Ascending aorta (tissue), 2 donors: ENCODE measurements at places on chromosomes 2 and 18. TPM values are rescaled to one million over a fixed set of nuclear protein-coding genes. Genes with fewer than 3 reads are reported as not detected.

DNA sequence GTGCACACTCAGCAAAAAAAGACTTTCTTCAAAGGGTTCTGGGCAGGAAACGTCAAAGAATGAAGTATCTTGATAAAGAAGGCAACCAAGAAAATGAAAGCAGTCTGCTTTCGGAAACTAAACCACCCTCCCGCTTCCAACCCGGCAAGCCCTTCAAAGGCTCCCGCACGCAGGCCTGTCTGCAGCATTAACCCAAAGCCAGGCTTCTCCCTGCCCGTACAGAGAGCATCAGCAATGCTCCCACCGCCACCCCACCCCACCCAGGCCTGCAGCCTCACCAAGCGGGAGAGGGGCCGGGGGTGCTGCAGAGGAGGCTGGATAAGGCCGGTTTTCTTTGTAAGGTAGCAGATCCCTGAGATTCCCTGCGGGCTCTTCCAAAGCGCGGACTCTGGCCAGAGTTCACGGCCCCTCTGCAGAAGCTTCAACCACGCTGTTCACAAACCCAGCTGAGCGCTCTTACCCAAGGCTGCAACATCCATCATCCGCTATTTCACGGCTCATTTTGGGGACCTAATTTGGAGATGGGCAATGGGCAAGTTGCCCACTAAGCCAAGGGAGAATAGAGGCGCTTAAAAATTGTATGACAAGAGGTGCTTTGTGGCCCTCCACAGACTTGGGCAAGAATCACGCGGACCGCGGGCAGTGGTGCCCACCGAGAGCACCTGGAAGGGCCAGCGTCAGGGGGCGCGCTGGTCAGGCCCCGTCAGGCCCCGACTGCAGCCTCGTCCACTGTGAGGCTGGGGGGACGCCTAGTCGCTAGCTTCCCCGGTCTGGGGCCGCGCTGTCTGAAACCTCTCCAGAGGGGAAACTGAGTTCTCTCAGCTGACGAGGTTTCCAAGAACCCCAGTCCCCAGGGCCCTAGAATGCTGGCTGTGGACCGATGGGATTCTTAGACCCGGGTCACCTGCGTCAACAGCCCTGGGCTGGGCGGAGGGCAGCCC lies 225.4 kb upstream of the ID2 start:
- DNase-seq = no peak

DNA sequence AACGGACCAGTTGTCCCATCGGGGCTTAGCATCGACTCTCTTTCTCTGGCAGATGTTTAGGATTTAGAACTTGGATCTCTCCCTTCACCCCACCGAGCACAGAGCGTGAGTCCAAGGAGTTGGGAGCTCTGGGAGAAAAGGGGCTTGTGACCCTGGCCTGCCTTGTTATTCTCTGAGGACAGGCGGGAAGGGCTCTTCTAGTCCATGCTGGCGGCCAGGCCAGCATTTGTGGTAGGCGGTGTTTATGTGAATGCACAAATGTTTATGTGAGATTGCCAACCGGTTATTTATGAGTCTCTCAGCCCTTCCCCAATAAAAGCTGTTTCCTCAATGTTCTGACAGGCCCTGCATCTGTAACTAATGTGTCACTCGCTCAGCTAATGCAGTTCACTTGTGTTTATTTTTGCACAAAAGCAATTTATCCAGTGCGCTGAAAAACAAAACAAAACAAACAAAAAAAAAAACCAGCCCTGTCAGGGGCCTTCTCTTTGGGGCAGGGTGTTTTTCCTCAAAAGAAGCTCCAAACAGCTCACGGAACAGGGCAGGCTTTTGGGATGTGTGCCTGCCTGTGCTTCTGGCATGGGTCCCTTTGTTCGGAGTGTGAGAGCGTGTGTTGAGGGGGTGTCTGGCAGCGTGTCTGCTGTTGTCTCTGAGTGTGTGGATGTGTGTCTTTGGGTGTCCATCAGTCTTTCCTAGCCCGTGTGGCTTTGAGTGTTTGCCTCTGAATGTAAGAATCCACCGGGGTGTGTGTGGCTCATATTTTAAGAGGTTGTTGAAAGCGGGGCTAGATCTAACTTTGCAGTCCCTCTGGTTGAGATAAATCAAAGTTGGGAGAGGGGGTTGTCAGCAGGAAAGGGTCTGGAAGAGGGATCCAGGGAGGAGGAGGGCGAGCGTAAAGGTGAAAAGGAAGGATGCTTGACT lies 52.8 kb upstream of the HAAO start:
- peak; percentile 64 for DNase-seq

GRCh38 chr2:239928391-239929350 lies 96.5 kb downstream of the NDUFA10 start:
- peak; percentile 58 for DNase-seq

DNA sequence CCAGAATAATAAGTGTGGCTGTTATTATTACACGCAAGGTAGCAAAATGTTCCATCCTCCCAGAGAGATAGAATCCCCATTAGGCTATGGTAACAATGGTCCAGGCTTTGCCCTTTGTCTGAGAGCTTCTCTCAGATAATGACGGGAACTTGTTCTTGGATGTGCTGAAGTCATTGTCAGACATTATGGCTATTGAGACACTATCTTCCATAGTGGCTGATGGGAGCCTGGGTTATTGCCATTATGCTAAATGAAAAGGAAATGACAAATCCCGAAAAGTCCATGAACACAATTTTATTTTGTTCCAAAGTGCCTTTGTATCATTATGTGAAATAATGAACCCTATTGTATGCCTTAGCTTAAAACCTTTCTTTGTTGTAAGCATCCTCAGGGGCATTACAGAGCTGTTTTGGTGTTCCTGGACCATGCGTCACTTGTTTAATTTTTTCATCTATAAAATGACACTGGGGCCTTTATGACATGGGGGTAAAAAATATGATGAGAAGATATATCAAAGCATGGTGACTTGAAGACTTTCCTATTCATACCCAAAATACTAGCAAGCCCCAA lies 218.5 kb downstream of the KCNS3 start:
- DNase-seq = no peak

UGT1A3 gene
- total RNA-seq = not detected

DNA sequence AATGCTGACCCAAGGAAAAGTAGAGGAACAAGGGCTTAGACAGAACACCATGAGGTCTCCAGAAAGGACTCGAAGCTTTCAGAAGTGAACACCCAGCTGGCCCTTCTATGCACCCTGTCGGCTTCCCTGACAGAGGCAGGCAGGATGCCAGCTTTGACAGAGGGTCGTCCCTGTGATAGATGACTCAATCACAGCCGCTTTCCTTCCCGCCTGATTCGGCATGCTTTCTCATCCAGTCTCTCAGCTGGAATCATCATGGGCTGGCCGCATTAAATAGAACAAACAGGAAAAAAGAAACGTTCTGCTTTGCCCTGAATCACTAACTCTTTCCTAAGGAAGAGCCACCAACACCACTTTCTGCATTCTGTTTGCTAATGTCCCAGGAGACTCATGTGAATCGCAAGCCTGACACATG lies 140.3 kb upstream of the RAB12 start:
- no peak for DNase-seq

HOXD10 gene
- not detected for total RNA-seq

GRCh38 chr18:53380063-53380639 lies 844.3 kb downstream of the MBD2 start:
- DNase-seq = no peak

- DNase-seq = no peak
Measured at GRCh38 chr2:224722770-224723169, 6.6 kb upstream of the CCDC195 start.

GRCh38 chr2:101697124-101698013 lies at the start of gene MAP4K4:
Gene MAP4K4 (plus strand): TSS chr2:101697707. CDS start chr2:101698081, 374 bp downstream.
- DNase-seq = peak; percentile 85

IL1RN gene
- not detected for total RNA-seq

UGT1A8 gene
- not detected for total RNA-seq

DNA sequence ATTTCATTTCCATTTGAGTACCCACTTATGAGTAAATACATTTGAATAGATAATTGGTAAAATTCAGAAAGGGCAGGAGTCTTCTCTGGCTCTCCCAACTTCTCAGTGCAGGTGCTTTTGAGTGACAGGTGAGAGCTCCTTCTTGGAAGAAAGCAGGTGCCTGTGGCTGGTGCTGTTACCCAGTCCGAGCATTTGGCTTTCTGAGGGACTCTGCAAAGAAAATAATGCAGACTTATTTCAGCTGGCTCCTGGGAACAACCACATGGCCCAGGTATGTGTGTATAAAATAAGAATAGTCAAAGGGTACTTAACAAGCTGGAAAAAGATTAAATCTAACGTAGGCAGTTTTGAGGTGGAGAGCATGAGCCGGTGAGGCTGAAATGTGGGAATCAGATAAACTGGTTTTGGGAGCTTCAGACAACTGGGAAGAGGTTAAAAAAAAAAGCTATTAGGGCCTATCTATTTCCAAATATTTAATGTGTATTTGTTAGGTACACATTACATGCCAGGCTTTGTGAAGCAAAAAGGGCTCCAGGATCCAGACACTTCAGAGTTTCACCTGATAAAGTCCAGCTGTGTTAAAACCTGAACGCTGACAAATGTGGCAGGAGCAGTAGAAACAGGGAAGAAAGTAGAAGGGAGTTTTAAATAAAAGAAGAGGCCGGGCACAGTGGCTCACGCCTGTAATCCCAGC lies 20.6 kb downstream of the ZNF236 start:
- DNase-seq = no peak

MATN3 gene
- total RNA-seq = 0.64 TPM

- no peak for DNase-seq
Measured at GRCh38 chr2:157172239-157172638, 85.3 kb upstream of the GALNT5 start.

GRCh38 chr2:146392186-146392585 lies 1452.6 kb upstream of the ACVR2A start:
- no peak for DNase-seq

DNA sequence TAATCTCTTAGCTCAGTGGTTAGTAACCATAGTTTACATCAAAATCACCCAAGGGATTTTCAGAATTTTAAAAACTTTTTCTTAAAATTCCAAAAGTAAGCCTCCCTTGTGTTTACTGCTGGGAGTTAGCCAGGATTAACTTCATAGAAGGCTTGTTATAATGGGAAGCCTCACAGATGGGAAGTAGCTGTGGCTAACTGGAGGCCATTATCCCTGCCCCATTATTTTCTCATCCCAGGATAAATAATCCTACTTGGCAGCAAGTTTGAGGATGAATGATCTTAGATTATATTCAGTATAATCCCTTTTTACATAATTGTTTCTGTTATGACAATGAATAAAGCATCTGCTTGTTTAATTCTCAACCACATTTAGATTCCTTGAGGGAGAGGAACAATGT lies 25.5 kb downstream of the PLEK start:
- no peak for DNase-seq

GRCh38 chr2:28445448-28446258 lies 50.2 kb upstream of the PLB1 start:
- no peak for DNase-seq

- DNase-seq = no peak
Measured at GRCh38 chr2:61367177-61367576, 103.7 kb downstream of the USP34 start.

GRCh38 chr18:12005538-12006487 lies 24.5 kb downstream of the IMPA2 start:
- no peak for DNase-seq

DNA sequence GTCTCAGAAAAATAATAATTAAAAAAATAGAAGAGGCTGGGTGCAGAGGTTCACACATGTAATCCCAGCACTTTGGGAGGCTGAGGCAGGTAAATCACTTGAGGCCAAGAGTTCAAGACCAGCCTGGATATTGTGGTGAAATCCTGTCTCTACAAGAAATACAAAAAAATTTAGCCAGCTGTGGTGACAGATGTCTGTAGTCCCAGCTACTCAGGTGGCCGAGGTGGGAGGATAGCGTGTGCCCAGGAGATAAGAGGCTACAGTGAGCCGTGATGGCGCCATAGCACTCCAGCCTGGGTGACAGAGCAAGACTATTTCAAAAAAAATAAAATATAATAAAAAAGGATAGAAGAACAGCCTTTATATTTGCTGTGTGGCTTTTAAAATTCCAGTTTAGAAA lies 35.9 kb downstream of the SMC6 start:
- DNase-seq = no peak

- no peak for DNase-seq
Measured at GRCh38 chr2:76506538-76506937, 795.8 kb upstream of the GCFC2 start.

- no peak for DNase-seq
Measured at GRCh38 chr18:40208958-40209357, 1746.1 kb upstream of the PIK3C3 start.

DNA sequence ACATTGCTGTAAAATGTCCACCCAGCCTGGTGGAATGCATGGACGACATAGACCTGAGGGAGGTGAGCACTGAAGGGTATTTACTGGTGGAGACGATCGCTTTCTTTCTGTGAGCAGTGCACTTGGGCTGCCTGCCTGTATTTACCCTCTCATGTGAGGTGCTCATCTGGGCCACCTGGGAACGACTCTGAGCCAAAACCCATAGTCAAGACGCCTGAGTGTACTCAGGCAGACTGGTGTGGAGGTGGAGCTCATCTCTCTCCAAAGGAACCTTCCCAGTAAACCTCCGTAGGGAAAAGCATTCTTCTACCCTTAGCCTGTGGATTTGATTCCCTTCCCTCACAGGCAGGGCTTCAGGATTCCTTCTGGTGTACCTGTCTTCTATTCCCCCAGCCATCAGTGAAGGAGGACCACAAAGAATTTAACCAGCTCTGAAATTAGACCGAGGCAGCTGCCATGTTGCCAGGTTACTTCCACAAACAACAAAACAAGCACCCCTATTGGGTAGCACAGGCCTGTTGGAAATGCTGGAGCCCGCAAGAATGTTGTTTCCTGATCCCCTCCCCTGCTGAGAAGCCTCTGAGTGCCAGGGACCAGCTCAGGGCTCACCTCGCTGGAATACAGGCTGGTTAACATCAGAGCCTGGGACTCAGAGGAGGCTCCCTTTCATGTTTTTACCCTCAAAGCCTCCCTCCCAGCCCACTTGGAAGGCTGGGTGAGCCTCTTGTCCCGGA lies 47.5 kb upstream of the TXNDC2 start:
- no peak for DNase-seq

ERICH2 gene
- total RNA-seq = not detected

RAB17 gene
- 0.32 TPM for total RNA-seq

NEU2 gene
- total RNA-seq = not detected

AMER3 gene
- not detected for total RNA-seq

TACR1 gene
- total RNA-seq = 27.5 TPM

- DNase-seq = no peak
Measured at GRCh38 chr2:190792956-190793888, 87.4 kb upstream of the GLS start.

- DNase-seq = no peak
Measured at GRCh38 chr2:40292291-40292690, 159.6 kb downstream of the SLC8A1 start.

- no peak for DNase-seq
Measured at GRCh38 chr2:61438670-61439069, 32.2 kb downstream of the USP34 start.

GRCh38 chr2:181163139-181163538 lies 182.7 kb downstream of the UBE2E3 start:
- no peak for DNase-seq

- no peak for DNase-seq
Measured at GRCh38 chr18:22307528-22307927, 110.2 kb downstream of the CTAGE1 start.

TMEM169 gene
- 7.3 TPM for total RNA-seq

DNA sequence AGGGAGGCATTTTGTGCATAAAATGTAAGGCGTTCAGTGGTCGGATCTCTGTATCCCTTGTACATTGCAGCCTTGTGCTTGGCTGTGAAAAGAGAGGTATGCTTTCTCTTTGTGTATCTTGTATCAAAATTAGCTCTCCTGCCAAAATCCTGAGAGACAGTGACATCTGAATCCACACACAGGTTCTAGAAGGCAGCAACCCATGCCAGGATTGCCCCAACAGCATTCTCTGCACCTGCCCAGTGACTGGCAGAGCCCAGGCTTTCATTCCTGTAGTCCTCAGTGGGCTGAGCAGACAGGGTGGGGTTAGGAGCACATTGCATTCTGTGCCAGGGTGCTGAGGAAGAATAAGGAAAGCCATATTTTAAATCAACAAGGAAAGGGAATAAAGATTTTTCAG lies 740.3 kb upstream of the RAB6C start:
- no peak for DNase-seq
